ENCODE measurements at places on chromosomes 5 and 9.
A peak's percentile ranks its signal among the peaks of the same experiment; 100 is the strongest.

- DNase-seq: no peak
Observed at GRCh38 chr5:176740702-176741496, 69.5 kb upstream of the UNC5A start.

DNA sequence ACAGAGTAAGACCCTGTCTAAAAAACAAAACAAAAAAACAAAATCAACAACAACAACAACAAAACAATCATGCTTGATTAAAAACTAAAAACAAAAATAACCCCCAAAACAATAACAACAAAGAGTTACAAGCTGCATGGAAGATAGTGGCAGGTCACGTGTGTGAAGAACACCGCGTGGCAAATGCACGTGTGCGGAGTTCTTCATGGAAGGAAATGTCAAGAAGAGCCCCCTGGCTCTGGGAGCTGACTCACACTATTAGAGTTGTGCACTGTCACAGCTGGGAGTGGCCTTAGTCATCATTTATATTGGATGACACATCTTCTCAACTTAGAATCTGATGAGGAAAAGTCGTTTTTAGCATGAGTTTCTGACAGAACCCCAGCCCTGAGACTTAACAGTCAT is 110.5 kb downstream of the JMY start:
- DNase-seq: peak; percentile 54

GRCh38 chr9:38137342-38137741 is 68.3 kb upstream of the SHB start:
- no peak for DNase-seq

GRCh38 chr5:158560170-158560569 is 539.5 kb downstream of the EBF1 start:
- no peak for DNase-seq

GRCh38 chr5:28046596-28046995 is 1008.2 kb upstream of the CDH9 start:
- no peak for DNase-seq

GRCh38 chr9:2228132-2228531 is 213.0 kb downstream of the SMARCA2 start:
- DNase-seq: no peak

- DNase-seq: no peak
Observed at GRCh38 chr9:113882636-113883164, 6.6 kb downstream of the ZNF618 start.

- DNase-seq: no peak
Observed at GRCh38 chr9:113516840-113517577, 53.5 kb downstream of the RGS3 start.

GRCh38 chr5:12357626-12358025 is 453.4 kb upstream of the CTNND2 start:
- no peak for DNase-seq

- DNase-seq: no peak
Observed at GRCh38 chr9:110605565-110605964, 26.0 kb upstream of the SVEP1 start.

GRCh38 chr9:129720181-129720864 is 32.5 kb downstream of the PTGES start:
- DNase-seq: no peak

DNA sequence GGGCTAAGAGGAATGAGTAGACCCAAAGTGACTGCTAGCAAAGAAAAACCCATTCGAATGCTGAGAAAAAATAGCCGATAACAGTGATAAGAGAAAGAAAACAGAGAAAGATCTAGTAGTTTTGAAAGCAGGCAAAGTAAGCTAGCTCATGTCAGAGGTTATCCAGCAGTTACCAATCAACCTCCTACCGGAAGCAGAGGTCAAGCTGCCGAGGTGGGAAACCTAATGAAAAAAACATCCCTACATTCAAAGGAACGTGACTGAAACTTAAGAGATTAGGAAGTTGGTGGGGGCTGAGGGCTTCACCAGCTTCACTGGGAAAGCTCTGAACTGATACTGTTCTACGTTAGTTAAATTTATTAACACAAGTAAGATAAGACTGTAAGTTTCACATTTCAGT is 32.6 kb downstream of the SSBP2 start:
- no peak for DNase-seq

- DNase-seq: no peak
Observed at GRCh38 chr9:1804128-1804865, 210.8 kb upstream of the SMARCA2 start.

Measured in HTR-8/SVneo (cell line).